Right ventricle myocardium superior (tissue), 1 donor: ENCODE measurements at places on chromosomes 7 and 10. TPM values are rescaled to one million over a fixed set of nuclear protein-coding genes. Genes with fewer than 3 reads are reported as not detected.

Gene UBE2D4
- 44.6 TPM for total RNA-seq

Gene NYAP1
- 0.16 TPM for total RNA-seq

Gene GRID2IP
- not detected for total RNA-seq

Gene TAS2R5
- 0.27 TPM for total RNA-seq

Gene EVX1
- total RNA-seq = not detected

Gene SFRP5
- 2.1 TPM for total RNA-seq

Gene KCP
- 0.11 TPM for total RNA-seq

Gene ZNF853
- total RNA-seq = 10.7 TPM

Gene CHPF2
- 10.5 TPM for total RNA-seq

Gene CABCOCO1
- not detected for total RNA-seq

Gene MTURN
- 17.7 TPM for total RNA-seq

GRCh38 chr10:128626397-128627000 lies 500.3 kb upstream of the MKI67 start:
- no peak for DNase-seq

DNA sequence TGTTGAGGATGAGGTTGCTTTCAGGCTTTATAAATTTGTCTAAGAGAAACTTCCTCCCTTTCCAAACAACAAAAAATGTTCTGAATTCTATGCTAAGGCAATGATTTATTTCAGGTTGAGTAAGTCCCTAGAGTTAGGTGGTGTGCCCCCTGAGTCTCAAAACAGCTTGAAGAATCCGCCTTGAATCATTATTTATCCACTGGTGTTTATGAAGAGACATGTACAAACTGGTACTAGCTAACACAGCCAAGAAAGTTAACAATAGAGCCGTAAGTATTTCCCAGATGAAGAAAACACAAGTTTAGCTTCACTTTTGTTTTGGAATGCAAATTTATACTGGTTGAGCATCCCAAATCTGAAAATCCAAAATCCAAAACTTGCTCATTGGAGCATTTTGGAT lies 66.2 kb upstream of the SRPK2 start:
- no peak for DNase-seq

- DNase-seq = no peak
Observed at GRCh38 chr7:99242682-99243081, 30.0 kb upstream of the MYH16 start.

GRCh38 chr7:139582671-139583155 lies 59.2 kb downstream of the CLEC2L start:
- DNase-seq = no peak

DNA sequence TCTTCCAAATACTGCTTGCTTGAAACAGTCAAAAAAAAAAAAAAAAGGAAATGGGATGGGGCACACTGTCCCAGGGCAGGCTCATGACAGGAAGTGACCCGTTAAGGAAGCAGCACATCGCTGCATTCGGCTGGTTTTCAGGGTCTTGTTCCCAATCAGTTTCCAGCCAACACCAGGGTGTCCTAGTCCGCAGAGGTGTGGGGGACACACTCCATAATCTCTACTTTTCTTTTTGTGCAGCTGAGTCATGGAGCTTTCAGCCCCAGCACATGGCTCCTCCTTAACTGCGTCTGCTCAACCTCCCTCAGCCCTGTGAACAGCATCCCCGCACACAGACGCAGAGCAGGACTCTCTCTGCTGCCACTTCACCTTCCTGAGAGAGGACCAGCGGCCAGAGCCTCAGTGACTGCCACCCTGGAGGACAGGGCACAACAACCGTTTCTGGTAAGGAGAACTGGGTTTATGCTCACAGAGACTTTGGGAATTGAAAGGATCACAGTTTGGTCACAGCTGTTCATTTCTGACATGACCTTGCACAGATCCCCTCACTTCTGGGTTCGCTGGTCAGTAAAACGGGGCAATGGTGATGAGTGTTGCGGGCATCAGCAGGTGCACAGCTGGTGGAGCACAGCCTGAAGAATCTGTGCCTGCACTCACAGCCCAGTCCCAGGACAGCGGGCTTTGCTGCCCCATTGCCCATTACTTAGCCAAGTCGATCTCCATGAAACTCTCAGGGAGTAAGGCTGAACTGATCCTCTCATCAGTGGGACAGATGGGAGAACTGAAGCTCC lies at the start of gene GIMAP5:
GIMAP5 (plus strand) TSS at position 154 of the 791 bp plus-strand sequence. CDS start 3,467 bp downstream, outside the sequence.
- peak; percentile 54 for DNase-seq

- no peak for DNase-seq
Observed at GRCh38 chr10:131902691-131903090, 1.9 kb downstream of the PPP2R2D start.

GRCh38 chr7:73865738-73866445 lies 4.9 kb downstream of the TMEM270 start:
- no peak for DNase-seq

GRCh38 chr10:44416021-44416771 lies 31.3 kb upstream of the CXCL12 start:
- no peak for DNase-seq

GRCh38 chr10:132297526-132297925 lies 10.2 kb downstream of the STK32C start:
- no peak for DNase-seq

GRCh38 chr10:33791272-33791660 lies 456.8 kb upstream of the NRP1 start:
- no peak for DNase-seq

DNA sequence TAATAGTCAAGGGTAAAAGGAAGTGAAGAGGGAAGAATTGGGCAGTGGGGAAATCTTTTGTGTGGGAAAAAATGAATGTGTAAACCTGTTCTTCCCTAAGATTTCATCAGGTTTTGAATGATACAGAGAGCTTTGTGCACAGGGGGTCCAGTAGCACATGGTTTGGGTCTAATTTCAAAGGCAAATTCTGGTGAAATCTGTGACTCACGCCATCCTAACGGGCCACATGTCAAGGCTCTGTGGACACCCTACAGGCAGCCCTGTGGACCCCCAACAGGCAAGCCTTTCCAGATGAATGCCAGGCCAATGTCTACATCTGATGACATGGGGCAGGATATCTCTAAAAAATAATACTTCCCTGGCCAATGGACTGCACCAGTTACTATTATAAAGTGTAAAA lies 309.8 kb downstream of the PARD3 start:
- no peak for DNase-seq

- DNase-seq = no peak
Observed at GRCh38 chr7:108196004-108196403, 65.8 kb upstream of the LAMB4 start.

GRCh38 chr7:36928311-36928710 lies 204.0 kb upstream of the AOAH start:
- no peak for DNase-seq

DNA sequence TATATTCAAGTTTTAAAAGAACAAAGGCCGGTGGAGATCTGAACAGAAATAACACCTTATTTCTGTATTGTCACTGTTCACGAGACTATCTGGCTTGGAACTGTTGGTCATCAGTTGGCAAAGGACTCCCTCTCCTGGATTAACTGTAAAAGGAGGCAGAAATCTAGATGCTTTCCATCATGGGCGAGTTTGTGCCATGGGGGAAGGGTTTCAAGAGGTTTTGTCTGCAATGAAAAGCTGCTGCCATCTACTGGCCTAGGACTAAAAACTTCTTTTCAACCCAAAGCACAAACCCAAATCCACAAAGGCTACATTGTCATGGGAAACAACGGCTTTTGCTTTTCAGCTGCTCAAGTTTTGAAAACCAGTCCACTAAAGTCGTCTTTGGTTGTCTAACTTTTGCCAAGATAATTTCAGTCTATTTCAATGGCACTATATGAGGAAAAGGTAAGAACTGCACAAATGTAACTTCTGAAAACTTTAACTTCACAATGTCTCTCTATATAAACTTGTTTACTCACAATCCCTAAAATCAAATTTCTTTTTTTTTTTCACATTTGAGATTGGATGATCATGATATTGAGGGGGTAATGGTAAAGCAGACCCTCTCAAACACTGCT lies 196.8 kb downstream of the SKAP2 start:
- DNase-seq = no peak

DNA sequence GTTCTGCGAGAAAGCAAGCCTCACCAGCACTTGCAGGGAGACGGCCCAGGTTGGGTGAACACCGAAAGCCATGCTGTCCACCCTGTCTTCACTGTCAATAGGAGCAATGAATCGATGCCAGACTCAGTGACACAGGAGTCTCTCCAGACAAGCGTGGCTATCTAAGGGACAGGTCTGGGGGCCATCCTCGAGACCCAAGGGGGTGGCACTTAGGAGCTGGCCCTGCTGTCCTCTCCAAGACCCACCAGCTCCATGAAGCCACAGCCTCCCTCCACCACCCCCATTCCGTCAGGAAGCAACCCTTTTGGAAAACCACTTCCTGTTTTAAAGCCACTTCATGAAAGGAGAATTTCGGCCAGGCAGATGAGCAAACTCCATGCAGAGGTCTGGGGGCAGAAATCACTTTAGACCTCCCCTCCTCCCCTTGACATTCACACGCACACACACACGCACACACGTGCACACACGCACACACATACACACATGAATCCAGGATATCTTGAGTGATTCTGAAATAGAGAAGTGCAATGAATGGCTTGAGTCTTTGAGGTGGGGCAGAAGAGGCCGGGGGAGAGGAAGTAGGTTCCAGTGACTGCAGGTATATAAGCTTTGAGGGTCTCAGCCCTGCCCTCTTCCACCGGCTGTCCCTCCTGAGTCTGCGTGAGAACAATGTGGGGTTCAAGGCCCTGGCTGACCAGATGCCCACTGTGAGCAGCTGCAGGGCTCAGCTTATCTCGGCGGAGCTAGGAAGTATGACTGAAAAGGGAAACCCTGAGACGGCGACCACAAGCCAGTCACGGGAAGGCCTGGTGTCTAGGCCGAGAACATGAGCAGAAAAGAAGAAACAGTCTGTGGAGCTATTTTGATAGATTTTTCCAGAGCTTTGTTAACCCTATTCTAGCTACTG lies 25.0 kb downstream of the RGS10 start:
- DNase-seq = no peak

DNA sequence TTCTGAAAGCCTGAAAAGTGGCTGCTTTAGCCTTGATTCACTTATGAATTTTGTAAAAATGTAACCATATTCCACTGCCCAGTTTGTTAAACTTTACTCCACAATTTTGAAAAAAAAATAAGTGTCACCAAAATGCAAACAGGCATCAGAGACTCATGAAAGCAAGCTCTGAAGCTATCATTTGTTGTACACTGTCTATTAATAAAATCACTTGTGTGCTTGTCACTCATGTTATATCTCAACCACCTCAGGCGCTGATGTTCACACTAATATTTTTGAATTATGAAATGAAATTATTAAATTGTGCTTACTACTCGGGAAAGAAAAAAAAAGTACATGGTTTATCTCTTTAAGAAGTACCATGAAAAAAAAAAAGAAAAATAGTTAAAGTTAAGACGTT lies 34.5 kb upstream of the DKK1 start:
- DNase-seq = no peak

DNA sequence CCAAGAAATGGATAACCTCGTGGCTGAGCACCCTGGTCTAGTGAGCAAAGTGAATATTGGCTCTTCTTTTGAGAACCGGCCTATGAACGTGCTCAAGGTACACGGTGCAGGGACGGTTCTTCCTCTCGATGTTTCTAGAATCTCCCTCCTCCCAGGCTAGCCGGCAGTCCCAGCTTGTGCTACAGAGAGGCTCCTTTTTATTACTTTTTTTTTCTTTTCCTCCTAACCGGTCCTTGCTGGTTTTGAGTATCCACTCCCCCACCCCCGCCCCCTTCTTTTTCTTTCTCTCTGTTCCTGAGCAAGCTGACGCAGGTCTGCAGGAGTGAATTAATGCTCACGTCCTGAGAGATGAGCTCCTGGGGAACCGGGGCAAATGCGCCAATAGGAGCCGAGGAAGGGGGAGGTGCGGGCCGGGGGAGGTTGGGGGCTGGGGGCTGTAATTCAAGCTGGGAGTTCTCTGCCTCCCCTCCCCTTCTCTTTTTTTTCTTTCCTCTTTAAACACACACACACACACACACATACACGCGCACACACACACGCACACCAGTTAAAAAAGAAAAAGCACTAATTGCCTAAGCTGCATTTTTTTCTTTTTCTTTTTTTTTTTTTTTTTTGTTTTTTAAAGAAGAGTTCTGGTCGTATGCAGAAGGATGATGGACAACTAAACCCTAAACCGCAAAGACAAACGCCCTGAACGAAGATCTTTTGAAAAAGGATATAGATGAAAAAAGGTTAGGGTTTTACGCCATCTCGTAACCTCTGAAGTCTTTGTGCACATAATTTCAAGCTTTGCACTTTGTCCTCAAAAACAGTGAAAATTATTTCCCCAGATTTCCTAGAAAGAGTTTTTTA lies 6.6 kb downstream of the CPA2 start:
- no peak for DNase-seq
